ENCODE measurements at places on chromosomes 16 and 17. TPM values are rescaled to one million over a fixed set of nuclear protein-coding genes. Genes with fewer than 3 reads are reported as not detected.

Gene AANAT
- not detected for total RNA-seq

Gene ZSCAN10
- total RNA-seq = not detected

Gene FBXO39
- 0.20 TPM for total RNA-seq

Gene MT1E
- 201 TPM for total RNA-seq

Gene AMDHD2
- total RNA-seq = 54.5 TPM

Gene PSMD11
- total RNA-seq = 161 TPM

Gene OSGIN1
- total RNA-seq = 8.6 TPM

Gene KLHDC4
- total RNA-seq = 46.7 TPM

Gene KCNJ2
- 15.5 TPM for total RNA-seq

Gene CRISPLD2
- total RNA-seq = not detected

Gene GFAP
- total RNA-seq = not detected

Gene METRNL
- 29.5 TPM for total RNA-seq

Gene EMP2
- total RNA-seq = 18.3 TPM

Gene PLA2G10
- total RNA-seq = not detected

Gene KREMEN2
- not detected for total RNA-seq

Gene CD300LB
- total RNA-seq = not detected

Gene EVPLL
- not detected for total RNA-seq

Gene RUNDC3A
- total RNA-seq = not detected

Gene ZFHX3
- total RNA-seq = 18.8 TPM

Gene GPR139
- not detected for total RNA-seq

Gene SALL1
- not detected for total RNA-seq

Gene ZFP3
- total RNA-seq = 1.7 TPM

Gene CD68
- 2.9 TPM for total RNA-seq

Gene CES3
- not detected for total RNA-seq

Gene FNDC8
- total RNA-seq = not detected

Gene RCVRN
- not detected for total RNA-seq

Gene PRSS22
- total RNA-seq = not detected

Gene GAST
- not detected for total RNA-seq

Gene CANT1
- 76.4 TPM for total RNA-seq

Gene SEPHS2
- 32.8 TPM for total RNA-seq

Gene DNAI2
- not detected for total RNA-seq

Gene TBC1D3K
- total RNA-seq = not detected
